ENCODE measurements at places on chromosomes 4 and X. TPM values are rescaled to one million over a fixed set of nuclear protein-coding genes. Genes with fewer than 3 reads are reported as not detected.

GRCh38 chr4:185209031-185209851 lies at the start of gene SNX25:
Gene SNX25 (plus strand): TSS chr4:185209598. CDS start chr4:185209827, 229 bp downstream.
- no peak for DNase-seq

DNA sequence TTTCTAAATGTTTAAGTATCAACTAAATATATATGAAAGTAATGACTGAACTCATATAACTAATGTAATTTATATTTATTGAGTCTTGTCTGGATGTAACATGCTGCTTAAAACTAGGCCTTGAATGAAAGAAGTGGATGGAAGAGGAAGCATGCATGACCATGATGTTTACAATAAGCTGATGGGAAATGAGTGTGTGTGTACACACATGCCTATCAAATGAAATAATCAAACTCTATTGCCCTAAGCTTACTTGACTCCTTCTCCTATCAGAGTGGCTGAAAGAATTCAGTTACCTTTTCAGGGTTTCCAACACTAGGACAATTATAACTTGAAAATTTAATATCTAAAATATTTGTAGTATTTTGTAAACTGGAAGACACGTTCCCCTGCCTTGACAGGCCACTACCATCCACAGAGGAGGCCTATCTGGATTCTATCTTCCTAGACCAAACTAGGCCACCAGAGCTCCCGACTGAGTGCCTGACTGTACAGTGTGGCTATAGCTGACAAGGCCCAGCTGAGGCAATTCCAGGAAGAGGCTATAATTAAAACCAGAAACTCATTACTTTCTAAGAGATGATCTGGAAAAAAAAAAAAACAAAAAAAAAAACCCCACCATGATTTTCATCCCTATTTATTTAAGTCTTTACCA lies 7.6 kb downstream of the ARSJ start:
- DNase-seq: no peak

GRCh38 chr4:90126805-90127204 lies 389 bp upstream of the CCSER1 start:
- no peak for DNase-seq

DNA sequence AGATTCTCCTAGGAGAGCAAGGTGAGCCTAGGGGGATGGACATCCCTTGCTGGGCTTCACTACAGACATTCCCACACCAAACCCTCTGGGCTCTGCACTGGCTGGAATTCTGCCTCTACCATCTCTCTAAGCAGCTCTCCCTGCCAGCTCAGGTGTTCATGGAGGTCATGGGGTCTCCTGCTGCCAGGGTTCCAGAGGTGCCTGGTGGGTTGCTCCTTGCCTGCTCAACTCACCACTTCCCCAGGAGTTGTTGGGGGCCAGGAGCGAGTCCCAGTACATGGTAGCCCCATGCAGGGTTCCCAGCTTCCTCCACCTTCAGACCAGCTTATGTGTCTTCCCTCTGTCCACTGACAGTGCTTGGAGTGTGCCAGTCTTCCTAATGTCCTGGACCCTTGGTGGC lies 167.8 kb upstream of the PAQR3 start:
- DNase-seq: no peak

DNA sequence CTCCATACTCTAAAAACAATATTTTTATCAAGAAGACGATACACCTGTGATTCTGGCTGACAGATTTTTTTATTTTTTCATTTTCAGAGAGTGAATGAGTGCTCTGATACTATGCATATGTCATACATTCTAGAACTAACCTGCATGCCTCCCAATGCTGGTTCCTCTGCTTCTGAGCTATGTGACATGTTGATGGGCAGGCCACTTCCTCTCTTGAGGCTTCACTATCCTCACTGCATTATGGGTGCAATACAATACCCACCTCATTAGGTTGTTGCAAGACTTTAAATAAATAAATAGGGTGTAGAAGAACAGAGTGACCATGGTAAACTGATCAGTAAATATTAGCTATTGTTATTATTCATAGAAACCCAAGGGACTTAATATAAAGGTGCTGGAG lies 408.3 kb downstream of the HNRNPD start:
- no peak for DNase-seq

- no peak for DNase-seq
These were observed at the start of gene STS for GRCh38 chrX:7147413-7147977. Gene STS (plus strand): TSS chrX:7147712. CDS start chrX:7253200, 105,488 bp downstream.

- no peak for DNase-seq
These were observed 547.5 kb downstream of the NLGN4X start for GRCh38 chrX:5681159-5681558.

The KIAA1210 gene
- total RNA-seq: not detected

DNA sequence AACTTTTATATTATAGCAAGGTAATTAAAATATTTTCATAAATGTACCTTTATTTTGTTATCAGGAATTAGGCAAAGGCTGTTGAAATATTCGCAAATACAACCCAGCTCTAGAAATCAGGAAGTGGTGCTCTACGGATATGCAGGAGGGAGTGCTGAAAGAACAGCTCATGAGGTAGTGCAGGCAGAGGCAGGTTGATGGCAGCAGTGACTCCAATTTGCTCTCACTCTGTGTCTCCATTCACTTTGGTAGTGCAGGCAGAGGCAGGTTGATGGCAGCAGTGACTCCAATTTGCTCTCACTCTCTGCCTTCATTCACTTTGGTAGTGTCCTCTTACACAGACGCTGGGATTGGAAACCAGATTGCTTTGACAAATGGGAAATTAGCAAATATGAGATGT lies 277.9 kb downstream of the TRIML1 start:
- DNase-seq: no peak

The RRH gene
- total RNA-seq: not detected

GRCh38 chr4:8740666-8741395 lies 130.8 kb downstream of the HMX1 start:
- DNase-seq: no peak

Data from glomerular endothelial cell (primary cell).